Central memory CD8-positive, alpha-beta T cell (primary cell): ENCODE measurements at places on chromosomes 13 and 19.
A peak's percentile ranks its signal among the peaks of the same experiment; 100 is the strongest.

DNA sequence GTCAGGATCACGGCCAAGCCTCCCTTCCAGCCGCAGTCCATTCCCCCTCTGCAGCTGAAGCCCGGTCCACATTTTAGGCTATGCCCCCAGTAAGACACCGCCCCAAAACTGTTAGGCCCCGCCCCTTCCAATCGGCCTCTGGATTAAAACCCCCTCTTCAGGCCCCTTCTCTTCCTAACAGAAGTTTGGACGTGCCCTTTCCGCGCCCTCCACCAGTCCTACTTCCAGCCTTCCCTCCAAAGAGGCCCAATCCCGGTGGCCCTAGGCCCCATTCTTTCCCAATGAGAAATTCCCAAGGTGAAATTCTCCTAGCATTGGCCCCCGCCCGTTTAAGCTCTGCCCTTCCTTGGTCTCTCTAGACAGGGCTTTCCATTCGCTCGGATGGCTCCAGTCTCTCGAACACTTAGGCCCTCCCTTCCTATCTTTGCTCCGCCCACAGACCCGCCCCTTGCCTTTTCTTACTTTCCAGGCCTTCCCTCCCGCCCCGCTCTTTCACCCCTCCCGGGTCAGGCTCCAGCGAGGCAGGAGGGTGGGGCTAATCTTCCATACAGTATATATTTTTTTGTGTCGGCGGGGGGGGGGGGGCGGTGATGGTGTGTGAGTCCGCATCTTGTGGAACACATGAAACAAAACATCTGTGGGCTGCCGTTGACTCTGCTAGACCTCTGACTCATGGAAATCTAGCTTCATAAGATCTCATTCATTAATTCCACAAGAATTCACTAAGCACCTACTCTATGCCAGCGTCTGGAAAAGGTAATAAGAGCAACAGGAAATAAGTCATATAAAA lies 13.6 kb downstream of the LTBP4 start:
- H3K4me1 ChIP-seq: peaks cover 59% of the 10 kb centered on the region
- peak overlapping the region; percentile 97 for H3K4me3 ChIP-seq
- H3K27ac ChIP-seq: peak overlapping the region; percentile 85
- no peaks in the 10 kb centered on the region for H3K27me3 ChIP-seq
- no peak for DNase-seq

DNA sequence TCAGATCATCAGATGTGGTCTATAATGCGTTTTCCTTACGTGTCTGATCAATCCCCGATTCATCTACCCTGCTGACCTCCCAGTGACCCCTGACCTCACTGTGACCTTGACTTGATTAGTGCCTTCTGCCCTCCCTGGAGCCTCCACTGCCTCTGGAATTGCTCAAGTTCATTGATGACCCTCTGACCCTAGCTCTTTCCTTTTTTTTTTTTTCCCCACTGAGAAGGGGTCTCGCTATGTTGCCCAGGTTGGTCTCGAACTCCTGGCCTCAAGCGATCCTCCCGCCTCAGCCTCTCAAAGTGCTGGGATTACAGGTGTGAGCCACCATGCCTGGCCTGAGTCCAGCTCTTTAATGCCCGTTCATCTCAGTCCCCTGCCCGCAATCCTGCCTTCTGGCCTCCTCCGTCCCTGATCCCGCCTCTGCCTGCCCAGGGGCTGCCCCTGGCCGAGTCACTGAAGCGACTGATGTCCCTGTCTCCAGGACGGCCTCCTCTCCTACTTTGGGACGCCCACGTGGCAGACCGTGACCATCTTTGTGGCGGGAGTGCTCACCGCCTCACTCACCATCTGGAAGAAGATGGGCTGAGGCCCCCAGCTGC lies 4.0 kb upstream of the FTL start:
- peaks cover 54% of the 10 kb centered on the region for H3K4me1 ChIP-seq
- no peak for DNase-seq
- peaks cover 30% of the 10 kb centered on the region for H3K36me3 ChIP-seq

DNA sequence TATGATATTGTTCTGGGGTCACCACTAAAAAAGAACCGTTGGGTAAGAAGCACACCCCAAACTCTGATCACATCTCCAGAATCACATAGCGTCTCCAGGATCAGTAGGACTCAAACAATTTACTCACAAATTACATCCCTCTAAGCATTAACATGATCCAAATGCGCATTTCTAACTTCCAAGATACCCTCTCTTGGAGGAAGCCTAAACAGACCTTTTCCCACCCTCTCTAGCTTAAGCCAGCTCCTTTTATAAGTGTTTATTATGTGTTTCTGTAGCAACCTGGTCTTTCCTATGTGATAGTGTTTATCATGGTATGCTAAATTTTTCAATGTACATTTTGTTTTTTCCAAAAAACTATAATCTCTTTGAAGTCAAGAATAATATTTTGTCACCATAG lies 1846.5 kb downstream of the OLFM4 start:
- H3K27ac ChIP-seq: no peak overlapping the region
- H3K36me3 ChIP-seq: no peaks in the 10 kb centered on the region
- no peak for DNase-seq
- no peaks in the 10 kb centered on the region for H3K4me1 ChIP-seq

DNA sequence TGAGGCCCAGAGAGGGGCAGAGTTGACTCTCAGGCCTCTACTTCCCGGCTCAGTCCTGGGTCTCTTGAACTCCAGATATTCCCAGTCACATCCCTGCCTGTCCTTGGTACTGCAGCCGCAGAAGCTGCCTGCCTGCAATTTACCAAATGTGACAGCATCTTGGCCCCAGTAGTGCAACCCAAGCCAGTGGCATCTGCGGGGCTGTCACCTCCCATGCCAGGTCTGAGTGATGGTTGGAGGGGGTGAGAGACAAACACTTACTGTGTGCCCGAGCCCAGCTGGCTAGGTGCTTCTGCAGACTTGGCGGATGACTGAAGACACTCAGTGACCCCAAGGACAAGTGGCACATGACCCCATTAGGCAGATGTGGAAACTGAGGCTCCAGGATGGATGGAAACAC lies 18.4 kb downstream of the ZNRF4 start:
- no peak overlapping the region for H3K27ac ChIP-seq
- H3K36me3 ChIP-seq: peaks cover 2% of the 10 kb centered on the region
- peaks cover 30% of the 10 kb centered on the region for H3K27me3 ChIP-seq
- no peak for DNase-seq
- H3K4me3 ChIP-seq: no peak overlapping the region

DNA sequence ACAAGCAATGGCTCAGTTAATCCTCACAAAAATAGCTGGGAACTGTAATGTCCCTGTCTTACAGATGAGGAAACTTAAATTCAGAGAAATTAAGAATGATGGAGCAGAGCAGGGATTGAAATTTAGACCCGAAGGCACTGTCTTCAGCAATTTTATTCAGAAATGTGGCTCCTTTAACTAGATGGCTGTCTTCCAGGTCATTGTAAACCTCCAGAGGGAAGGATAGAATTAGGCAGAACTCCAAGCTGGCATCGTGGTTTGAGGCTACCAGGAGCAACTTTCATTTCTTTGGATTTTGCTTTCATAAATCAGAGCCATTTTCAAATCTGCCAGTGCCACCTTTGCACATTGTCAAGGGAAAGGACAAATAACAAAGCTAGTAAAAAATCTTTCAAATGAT lies 339.0 kb downstream of the DCT start:
- no peaks in the 10 kb centered on the region for H3K27me3 ChIP-seq
- no peak overlapping the region for H3K4me3 ChIP-seq
- no peak for DNase-seq

- no peak for DNase-seq
- H3K36me3 ChIP-seq: peaks cover 1% of the 10 kb centered on the region
- no peak overlapping the region for H3K4me3 ChIP-seq
- H3K27me3 ChIP-seq: peaks cover 10% of the 10 kb centered on the region
Measured at GRCh38 chr19:2645826-2646225, 56.7 kb downstream of the GNG7 start.

- DNase-seq: no peak
- peak overlapping the region; percentile 75 for H3K27ac ChIP-seq
- no peaks in the 10 kb centered on the region for H3K27me3 ChIP-seq
- H3K4me1 ChIP-seq: peaks cover 20% of the 10 kb centered on the region
- peaks cover 1% of the 10 kb centered on the region for H3K36me3 ChIP-seq
Measured at GRCh38 chr13:39777527-39778061, 122.1 kb downstream of the COG6 start.

DNA sequence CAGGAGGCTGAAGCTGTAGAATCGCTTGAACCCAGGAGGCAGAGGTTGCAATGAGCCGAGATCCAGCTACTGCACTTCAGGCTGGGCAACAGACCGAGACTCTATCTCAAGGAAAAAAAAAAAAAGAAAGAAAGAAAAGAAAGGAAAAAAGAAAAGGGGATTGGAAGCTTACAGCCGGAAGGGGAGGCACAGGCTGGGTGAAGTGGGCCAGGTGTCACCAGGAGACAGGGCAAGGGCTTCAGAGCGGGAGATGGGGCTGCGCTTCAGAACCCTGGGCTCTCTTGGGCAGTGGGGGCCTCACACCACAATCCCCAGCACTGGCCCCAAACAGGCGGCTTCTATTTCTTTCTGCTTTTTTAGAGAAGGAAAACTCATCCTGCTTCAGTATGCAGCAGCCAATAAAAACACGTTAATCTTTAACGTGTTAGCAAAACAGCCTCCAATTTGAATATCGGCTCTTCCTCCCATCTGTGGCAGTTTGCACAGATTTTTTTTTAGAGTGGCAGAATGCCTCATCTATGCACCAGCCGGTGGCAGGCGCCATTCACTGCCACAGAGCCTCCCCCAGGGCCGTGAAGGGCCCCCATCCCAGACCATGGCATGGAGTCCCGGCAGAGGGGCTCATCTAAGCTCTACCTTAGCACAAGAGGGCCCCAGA lies 46.6 kb upstream of the C19orf12 start:
- no peaks in the 10 kb centered on the region for H3K36me3 ChIP-seq
- DNase-seq: no peak
- peaks cover 5% of the 10 kb centered on the region for H3K4me1 ChIP-seq

- no peaks in the 10 kb centered on the region for H3K36me3 ChIP-seq
- H3K4me3 ChIP-seq: no peak overlapping the region
- DNase-seq: no peak
- H3K27me3 ChIP-seq: no peaks in the 10 kb centered on the region
Measured at GRCh38 chr13:101624981-101625380, 172.5 kb downstream of the ITGBL1 start.

DNA sequence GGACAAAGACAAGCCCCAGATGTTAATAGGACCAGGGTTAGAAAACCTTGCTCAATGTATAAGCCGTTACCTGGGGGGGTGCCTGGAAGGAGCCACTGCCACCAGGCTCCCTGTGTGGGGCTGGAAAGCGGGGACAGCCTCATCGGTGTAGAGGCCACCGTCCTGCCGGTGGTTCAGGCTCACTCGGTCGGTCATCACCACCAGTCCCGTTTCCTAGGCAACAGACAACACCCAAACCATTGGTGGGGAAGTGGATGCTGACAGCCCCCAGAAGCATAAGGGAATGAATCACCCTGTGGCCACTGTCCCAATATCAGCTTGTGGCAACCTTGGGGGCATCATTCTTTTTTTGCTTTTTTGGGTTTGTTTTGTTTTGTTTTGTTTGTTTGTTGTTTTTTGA lies 55.8 kb downstream of the CPAMD8 start:
- H3K27ac ChIP-seq: no peak overlapping the region
- H3K4me3 ChIP-seq: no peak overlapping the region
- DNase-seq: no peak

- peaks cover 25% of the 10 kb centered on the region for H3K27me3 ChIP-seq
- H3K27ac ChIP-seq: no peak overlapping the region
- no peaks in the 10 kb centered on the region for H3K4me1 ChIP-seq
- DNase-seq: no peak
- H3K36me3 ChIP-seq: no peaks in the 10 kb centered on the region
- no peak overlapping the region for H3K4me3 ChIP-seq
Measured at GRCh38 chr19:55319785-55320184, 5.4 kb downstream of the TMEM150B start.

DNA sequence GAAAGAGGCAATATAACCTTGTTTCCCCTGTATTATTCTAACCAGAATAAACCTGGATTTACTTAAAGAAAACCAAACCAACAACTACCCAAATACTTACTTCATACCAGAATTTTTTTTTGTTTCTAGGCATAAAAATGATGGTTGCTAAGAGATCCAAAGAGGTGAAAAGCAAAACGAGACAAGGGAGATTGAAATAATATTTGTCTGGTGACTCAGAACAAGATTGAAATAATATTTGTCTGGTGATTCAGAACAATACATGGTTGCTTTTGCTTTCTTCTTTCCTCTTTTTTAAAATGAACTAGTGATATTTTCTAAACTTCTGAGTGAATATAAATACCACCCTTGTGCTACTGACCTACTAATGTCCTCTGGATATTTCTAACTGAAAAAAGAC lies 592.9 kb downstream of the KCTD12 start:
- H3K4me3 ChIP-seq: no peak overlapping the region
- no peaks in the 10 kb centered on the region for H3K36me3 ChIP-seq
- DNase-seq: no peak
- no peaks in the 10 kb centered on the region for H3K4me1 ChIP-seq

DNA sequence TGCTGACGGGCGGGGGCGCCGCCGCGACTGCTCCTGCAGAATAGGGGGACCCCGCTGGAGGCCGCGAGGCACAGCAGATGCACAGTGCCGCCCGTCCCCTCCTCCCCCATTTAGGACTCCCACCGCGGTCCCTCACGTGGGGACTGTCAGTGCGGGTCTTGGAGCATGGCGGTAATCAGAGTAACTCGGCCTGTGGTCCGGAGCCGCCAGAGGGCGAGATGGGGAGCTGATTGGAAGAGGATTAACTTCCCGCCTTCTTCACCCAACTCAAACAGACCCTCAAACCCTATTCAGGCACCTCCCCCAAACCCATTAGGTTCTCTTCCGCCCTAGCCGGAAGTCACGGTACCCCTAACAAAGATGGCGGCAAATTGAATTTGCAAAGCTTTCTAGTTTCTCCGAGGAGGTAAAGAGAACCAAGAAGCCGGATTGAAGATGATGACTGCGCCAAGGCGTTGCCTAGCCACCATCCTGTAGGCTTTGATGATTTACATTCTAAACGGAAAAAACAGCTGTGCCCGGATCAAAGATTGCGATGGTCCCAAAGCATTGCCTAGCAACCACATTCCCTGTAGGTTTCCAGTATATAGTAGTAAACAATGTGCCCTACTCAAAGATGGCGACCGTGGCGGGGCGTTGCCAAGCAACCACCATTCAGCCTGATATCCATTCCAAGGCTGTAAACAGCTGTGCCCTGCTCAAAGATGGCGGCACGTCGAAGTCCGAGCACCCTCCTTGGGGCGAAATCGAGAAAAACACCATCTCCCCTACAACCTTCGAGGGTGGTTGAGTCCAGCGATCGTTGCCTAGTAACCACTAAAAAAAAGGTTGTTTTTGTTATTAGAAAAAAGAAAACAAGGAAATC lies at the start of gene FUZ:
Gene FUZ (minus strand): TSS at position 296 of the 865 bp plus-strand sequence. CDS start 186 bp downstream, at position 110.
- no peaks in the 10 kb centered on the region for H3K27me3 ChIP-seq
- peaks cover 52% of the 10 kb centered on the region for H3K4me1 ChIP-seq
- H3K4me3 ChIP-seq: peak within 1 kb of the TSS; percentile 92
- peaks cover 28% of the 10 kb centered on the region for H3K36me3 ChIP-seq
- peak; percentile 92 for DNase-seq

- H3K36me3 ChIP-seq: no peaks in the 10 kb centered on the region
- no peak overlapping the region for H3K27ac ChIP-seq
- H3K4me3 ChIP-seq: no peak overlapping the region
Measured at GRCh38 chr19:2464389-2464788, 7.6 kb upstream of the LMNB2 start.
